Stimulated activated CD4-positive, alpha-beta T cell treated with anti-CD3 and anti-CD28 coated beads, Interleukin-1b, Interleukin-23, amount 100 ng/mL, for 4 hours (primary cell): ENCODE measurements at places on chromosomes 5 and 9.

DNA sequence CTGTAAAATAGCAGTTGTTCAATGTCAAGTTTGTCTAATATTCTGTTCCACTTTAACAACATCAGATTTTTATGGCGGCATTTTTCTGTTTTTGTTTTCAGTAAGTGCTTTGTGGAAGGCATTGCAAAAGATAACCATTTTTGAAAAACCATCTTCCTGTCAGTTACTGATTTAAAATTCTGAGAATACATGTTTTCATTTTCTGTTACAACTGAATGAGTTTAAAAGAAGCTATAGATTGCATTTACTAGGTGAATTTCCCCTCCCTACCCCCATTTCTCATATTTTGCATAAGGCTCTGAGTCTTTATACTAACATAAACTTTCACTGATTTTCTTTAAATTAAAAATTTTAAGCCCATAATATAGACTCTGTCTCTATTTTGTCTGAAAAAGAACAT lies 4.6 kb upstream of the ERAP2 start:
- DNase-seq: no peak

- no peak for DNase-seq
These were observed 71.4 kb downstream of the DCP2 start for GRCh38 chr5:113047733-113048652.

- DNase-seq: no peak
These were observed 666.8 kb downstream of the PTPRD start for GRCh38 chr9:9945966-9946365.

DNA sequence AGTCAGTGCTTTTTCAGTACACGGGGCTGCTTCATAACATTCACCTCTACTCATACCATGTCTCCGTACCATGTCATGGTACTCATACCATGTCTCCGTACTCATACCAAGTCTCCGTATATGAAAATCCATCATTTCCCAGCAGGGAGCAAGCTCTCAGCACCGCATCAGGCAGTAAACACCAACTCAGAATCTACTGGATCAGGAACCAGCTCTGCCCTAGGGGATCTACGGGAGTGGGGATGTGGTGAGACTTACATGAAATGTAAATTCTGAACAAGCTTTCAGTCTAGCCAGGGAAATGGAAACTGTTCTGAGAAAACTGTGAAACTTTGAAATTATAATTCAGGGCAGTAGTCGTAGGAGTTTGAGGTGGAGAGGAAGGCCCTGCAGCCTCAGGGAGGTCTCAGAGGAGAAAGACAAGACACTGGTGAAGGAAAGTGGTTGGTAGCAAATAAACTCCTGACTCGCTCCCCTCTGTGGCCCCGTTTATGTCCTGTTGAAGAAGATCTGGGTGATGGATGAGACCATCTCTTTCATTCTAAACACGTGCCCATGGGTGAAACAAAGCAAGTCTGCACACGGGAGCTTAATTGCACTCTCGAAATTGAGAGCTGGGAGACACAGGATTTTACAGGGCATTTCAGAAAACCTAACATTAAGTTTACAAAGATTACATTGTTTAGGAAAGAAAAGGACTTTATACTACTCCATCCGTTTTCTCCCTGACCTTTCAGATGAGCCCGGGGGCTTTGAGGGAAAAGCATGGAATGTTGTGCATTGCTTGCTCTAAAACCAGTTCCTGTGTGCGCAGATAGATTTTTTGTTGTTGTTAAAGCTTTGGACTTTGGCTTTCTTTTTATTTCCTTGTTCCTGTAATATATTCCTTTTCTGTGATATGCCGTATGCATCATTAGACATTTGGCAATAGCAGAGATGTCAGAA lies 26.8 kb downstream of the ACTBL2 start:
- no peak for DNase-seq

DNA sequence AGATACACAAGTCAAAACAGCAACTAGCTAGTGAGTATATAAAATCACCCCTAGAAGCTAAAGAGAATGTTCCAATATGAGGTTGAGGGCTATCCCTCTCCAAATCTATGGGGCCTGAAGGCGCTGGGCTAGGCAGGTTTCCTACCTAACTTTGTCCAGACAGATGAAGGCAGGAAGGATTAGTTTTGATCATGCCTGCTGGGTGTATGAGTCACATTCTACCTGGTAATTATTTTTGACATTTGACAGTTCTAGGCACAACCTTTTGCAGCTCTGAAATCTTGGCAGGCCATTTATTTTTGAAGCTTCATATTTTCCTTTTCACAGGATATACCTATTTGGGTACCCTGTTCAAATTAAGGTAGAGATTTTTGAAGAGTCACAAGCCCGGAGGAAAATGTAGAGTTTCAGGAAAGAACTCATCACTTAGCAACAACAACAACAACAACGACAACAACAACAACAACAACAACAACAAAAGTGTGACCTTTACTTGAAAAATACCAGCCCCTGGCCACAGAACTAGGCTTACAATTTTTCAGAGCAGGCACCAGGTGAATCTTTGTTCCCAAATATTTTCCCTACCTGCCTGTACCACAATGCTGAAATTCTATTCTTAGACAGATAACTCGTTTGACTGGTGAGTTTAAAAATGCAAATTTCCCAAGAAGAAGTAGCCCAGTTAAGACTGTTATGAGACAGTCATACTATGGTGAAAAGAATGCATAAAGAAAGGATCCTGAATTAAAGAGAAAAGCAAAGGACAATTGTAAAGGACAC lies 175.5 kb upstream of the TUT7 start:
- no peak for DNase-seq

DNA sequence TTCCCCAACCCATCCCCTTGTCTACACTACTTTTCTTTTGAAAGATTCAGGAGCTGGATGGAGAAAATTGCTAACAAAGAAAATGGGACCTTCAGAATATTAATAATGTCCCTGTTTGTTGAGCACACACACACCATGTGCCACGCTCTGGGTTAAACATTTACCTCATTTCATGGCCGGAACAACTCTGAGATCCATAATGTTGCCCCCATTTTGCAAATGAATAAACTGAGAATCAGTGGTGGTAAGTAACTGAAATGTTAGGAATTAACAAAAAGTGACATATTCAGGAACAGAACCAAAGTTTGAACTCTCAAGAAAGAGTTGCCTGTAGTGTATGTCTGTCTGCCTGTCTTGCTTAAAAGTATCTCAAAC lies 51.4 kb upstream of the SMAD5 start:
- no peak for DNase-seq

DNA sequence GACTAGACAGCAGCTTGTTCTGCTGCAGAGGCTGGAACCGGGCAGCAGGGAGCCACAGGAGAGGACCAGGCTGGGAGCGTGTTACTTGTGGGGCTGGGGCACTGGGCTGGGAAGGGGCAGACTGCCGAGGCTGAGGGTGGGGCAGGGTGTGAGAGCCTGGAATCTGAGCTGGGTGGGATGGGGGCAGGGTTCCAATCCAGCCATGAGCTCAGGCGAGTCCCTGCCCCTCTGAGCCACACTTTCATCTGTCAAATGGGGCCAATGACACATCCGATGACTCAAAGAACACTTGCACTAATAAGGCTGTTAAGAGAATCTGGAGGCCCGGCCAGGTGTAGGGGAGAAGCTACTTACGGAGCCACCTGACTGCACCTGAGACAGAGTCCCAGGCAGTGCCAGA lies 18.7 kb upstream of the WDR38 start:
- DNase-seq: no peak

DNA sequence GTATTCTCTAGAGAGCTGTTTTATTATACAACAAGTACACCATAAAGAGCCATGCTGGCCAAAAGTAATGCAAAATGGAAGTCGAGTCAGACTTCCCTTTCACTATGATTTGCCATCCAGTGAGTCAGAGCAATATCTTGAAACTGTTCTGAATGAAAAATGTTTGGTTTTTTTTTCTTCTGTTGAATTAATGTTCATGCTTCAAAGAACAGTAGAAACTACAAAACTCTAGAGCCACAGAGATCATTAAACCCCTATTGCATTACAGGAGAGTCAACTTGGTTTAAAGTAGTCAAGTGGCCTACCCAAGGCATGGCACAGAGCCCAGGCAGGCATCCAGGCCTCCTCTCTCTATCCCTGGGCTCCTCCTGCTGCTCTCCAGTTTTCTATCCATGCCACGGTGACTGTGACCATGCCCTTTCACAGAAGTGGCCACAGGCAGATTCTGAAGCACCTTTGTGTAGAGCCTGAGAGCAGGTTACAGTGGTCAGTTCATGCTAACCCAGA lies 358.9 kb downstream of the DEPDC1B start:
- no peak for DNase-seq

GRCh38 chr5:62695274-62695673 lies 116.7 kb downstream of the LRRC70 start:
- DNase-seq: no peak

DNA sequence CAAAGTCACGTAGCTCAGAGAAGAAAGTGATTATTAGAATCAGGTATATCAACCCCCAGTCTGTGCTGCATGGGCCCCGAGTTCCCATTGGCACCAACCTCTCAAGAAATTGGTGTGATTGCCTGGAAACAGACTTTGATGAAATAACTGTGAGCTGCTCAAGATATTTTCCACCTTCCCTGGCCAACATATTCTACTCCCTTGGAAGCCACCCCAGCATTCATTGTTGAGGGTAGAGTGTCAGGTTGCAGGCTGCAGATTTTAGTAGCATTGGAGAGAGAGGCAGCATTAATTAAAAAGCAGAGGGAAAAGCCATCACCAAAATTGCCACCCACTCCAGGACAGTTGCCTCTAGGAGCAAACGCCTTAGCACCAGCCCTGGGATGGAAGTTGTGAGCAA lies 154.2 kb upstream of the TNPO1 start:
- DNase-seq: no peak

GRCh38 chr5:180804129-180804618 lies 1.6 kb upstream of the MGAT1 start:
- DNase-seq: no peak

GRCh38 chr9:125513303-125513667 lies 193.7 kb downstream of the MAPKAP1 start:
- DNase-seq: no peak

DNA sequence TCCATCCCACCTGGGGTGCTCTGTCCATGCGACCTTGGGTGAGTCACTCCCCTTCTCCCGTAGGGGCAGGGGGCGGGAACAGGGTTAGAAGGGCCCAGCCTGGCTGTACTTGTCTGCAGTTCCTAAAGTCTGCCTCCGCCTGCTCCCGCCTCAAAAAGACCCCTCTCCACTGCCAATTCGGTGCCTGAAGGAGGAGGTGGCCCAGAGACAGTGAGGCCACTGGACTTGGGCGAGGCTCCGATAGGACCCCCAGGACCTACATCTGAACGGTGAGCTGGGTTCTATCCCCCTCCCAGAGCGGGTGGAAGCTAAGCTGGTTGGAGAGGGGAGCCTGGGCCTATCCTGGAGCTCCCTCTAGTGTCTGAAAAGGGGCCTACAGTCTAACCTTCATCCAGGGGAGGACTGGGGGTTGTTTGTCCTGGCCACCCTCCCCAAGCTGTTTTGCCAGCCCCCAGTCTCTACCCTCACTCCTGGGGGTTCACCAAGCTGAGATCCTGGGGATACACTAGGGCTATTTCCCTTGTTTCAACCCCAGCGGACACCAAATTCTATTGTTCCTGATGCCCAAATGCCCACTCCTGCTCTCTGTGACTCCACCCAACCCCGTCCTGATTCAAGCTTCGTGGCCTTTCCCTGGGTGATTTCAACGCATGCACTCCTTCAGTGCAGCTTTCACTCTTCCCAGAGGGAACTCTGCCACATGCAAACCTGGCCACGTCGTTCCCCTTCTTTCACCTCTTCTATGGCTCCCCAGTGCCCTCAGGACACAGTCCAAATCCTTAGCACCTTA lies 6.1 kb upstream of the CRB2 start:
- peak; percentile 25 for DNase-seq

- no peak for DNase-seq
These were observed 805.6 kb downstream of the BRINP1 start for GRCh38 chr9:118563677-118564076.

- DNase-seq: peak; percentile 95
These were observed at the start of gene ANP32B for GRCh38 chr9:97982683-97983588. Gene ANP32B, plus strand, starts transcription at chr9:97983341. Its CDS starts 215 bp downstream, at chr9:97983556.

DNA sequence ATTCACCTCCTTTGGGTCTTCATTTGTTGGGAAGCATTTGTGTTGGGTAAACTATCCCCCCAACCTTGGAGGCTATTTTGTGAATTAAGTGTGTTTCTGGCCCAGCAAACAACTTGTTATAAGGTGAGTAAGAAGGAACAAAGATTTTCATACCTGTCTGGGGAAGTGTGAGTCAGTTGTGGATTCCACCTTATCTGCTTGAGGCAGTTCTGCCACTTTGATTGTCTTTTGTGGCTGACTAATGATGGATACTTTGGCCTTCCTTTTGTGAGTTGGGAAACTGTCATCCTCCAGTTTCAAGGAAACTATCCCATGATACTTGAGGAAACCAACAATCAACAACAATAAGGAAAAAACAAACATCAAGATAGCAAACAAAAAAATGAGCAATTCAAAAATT lies 24.6 kb upstream of the CER1 start:
- DNase-seq: no peak

- no peak for DNase-seq
These were observed 748.3 kb downstream of the MAT2B start for GRCh38 chr5:164253764-164254163.

GRCh38 chr9:2616692-2617377 lies 4.8 kb upstream of the VLDLR start:
- no peak for DNase-seq

GRCh38 chr9:135948446-135948845 lies 12.7 kb downstream of the UBAC1 start:
- no peak for DNase-seq

GRCh38 chr5:149018909-149019443 lies 43.9 kb downstream of the SH3TC2 start:
- no peak for DNase-seq
